Stimulated activated CD4-positive, alpha-beta T cell treated with anti-CD3 and anti-CD28 coated beads, TNF-alpha, amount 100 ng/mL, for 4 hours (primary cell): ENCODE measurements at places on chromosomes 2 and 18.

GRCh38 chr18:46169464-46169941 is 65.3 kb downstream of the HAUS1 start:
- no peak for DNase-seq

DNA sequence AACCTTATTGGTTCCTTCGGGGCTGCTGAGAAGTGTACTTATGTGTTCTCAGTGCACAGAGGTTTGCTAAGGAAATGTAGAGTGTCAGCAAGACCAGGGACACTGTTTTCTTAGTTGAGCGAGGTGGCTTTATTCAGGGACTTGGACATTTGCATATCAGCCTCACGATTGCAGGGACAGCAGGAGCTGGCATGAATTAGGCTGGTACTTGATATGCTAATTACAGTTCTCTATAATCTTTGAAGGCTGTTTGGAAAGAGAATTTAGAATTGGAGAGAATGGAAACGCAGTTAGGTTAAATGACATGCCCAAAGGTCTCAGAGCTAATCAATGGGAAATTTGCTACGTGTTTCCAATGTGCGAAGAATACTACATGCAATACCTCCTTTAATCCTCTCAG is 18.7 kb upstream of the MTCL1 start:
- DNase-seq = no peak

DNA sequence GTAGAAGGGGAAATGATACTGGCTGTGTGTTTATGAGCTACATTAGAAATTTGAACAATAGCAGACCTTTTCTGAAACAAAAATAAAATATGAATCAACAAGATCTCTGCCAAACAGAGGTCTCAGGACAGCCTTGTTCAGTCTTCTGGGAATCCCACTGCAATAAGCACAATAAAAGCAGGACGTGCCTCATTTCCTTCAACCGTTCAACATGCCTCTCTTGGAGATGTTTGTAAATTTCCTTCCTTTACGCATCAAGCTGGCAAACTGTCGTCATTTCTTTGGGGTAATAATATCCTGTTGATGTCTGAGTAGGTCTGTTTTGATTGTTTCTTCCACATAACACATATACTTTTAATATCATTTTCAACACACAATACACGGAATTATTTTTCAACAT is 77.2 kb downstream of the TCF4 start:
- no peak for DNase-seq

GRCh38 chr18:31438402-31438801 is 9.1 kb upstream of the DSG3 start:
- DNase-seq = no peak

- DNase-seq = no peak
These were observed 74.7 kb upstream of the MGAT4A start for GRCh38 chr2:98805412-98806171.

DNA sequence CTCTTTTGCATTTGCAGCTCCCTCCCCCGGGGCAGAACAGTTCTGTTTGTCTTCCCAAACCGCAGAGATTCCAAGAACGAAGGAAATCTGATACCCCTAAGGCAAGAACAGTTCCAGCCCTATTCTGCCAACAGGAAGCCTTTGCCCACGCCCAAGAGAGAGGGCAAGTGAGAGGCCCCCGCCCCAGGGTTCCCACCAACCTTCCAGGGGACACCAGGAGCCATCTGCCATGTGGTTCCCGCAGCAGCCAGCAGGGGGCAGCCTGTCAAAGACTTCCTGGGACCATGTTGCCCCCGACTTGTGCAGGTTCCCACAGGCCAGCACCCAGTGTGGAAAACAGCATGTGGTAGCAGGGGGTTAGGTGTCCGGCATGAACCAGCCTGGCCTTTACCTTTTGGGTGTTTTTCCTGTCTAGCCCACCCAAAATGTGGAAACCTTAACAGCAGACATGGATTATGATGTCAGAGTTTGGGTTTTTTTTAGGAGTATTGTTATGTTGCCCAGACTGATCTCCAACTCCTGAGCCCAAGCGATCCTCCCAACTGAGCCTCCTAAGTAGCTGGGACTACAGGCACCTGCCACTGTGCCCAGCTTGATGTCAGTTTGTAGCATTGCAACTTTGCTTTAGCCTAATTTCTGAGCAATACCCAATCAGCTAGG is 21.7 kb upstream of the EFHD1 start:
- DNase-seq = peak; percentile 41

DNA sequence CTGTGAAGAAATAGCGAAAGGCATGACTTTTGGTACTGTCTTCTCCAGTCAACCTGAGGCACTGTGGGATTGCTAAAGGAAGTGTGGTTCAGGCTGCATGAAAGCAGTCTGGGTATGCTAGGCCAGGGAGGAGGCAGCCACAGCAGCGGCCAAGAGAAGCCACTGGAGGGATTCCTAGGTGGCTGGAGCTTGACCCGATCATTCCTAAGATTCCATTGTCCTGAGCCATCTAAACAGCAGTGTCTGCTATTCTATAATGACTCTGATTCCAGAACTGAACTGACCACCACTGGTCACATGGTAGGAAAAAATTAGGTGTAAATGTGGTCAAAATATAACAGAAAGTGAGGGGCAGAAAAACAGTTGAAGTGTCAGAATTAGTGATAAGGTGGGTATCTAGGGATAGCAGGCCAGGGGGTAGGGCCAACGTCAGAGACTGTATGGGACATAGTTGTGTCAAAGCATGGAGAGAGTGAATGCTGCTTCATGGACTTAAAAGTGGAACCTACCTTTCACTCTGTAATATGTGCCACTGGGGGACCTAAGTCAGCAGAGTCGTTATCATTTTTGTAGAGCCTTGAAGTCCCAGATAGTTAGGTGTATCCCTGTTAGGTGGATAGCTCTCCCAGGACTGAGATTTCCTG is 204.6 kb downstream of the CTNNA2 start:
- DNase-seq = no peak

- no peak for DNase-seq
These were observed 126.7 kb downstream of the PRKCE start for GRCh38 chr2:45777996-45778719.

GRCh38 chr2:143110758-143111428 is 18.3 kb upstream of the ARHGAP15 start:
- no peak for DNase-seq

DNA sequence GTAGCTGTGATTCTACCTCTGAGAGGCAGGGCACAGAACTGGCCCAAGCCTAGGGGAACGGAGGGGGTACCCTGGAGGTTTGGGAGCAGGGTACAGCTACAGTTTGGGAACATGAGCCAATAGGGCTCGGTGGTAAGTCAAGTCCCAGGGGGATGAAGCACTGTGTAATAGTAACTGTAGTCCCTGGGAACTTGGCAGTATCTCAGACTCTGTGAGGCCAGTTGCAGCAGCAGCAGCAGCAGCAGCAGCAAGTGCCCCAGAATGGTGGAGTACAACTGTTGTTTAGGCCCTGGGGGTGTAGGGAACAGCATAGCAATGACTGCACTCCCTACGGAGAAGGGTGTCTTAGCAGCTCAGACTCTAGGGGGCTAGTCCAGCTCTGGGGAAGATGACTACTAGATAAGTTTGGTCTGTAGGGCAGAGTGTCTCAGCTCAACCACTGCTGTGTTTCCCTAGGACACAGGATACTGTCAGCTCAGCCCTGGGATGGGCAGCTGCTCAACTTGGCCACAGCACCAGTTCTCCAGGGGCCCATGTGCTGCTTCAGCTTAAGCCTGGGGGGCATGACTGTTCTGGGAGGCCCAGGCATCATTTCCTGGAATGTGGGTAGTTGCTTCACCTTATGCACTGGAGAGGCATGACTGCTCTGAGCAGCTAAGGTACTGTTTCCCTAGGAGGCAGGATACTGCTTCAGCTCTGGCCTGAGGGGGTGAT is 20.5 kb downstream of the CARF start:
- DNase-seq = no peak
